Prostate gland (tissue), 2 donors: ENCODE measurements at places on chromosomes 4 and X.
A peak's percentile ranks its signal among the peaks of the same experiment; 100 is the strongest.

DNA sequence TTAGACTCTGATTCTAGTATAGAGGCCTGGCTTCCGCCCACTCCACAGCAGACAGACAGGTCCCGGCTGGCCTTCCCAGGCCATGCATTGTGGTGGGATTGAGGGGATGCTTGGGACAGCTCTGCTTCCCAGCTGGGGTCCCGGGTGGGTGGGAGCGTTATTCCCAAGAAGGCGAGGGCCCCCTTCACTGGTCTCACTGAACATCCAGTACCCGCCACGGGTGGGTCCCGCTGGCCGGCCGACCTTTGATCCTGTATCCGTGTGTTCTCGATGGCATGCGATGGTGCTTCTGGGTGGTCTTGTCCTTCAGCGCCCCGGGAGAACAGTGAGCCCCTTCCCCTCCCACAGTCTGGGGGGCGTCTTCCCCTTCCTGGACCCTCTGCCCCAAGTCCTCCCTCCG lies 231.4 kb downstream of the AFAP1 start:
- H3K27me3 ChIP-seq, result no peaks in the 10 kb centered on the region
- H3K27ac ChIP-seq, result no peak overlapping the region
- DNase-seq, result no peak
- no peaks in the 10 kb centered on the region for H3K36me3 ChIP-seq
- H3K4me1 ChIP-seq, result no peaks in the 10 kb centered on the region

- H3K27ac ChIP-seq, result no peak overlapping the region
- no peak overlapping the region for H3K4me3 ChIP-seq
- no peaks in the 10 kb centered on the region for H3K27me3 ChIP-seq
- peak; percentile 72 for DNase-seq
Observed at GRCh38 chr4:87150498-87151261, 69.7 kb downstream of the KLHL8 start.

- no peak overlapping the region for H3K4me3 ChIP-seq
- no peaks in the 10 kb centered on the region for H3K4me1 ChIP-seq
- DNase-seq, result no peak
- H3K36me3 ChIP-seq, result no peaks in the 10 kb centered on the region
- peak overlapping the region; percentile 26 for H3K27ac ChIP-seq
Observed at GRCh38 chrX:11446949-11447348, 153.7 kb downstream of the AMELX start.

DNA sequence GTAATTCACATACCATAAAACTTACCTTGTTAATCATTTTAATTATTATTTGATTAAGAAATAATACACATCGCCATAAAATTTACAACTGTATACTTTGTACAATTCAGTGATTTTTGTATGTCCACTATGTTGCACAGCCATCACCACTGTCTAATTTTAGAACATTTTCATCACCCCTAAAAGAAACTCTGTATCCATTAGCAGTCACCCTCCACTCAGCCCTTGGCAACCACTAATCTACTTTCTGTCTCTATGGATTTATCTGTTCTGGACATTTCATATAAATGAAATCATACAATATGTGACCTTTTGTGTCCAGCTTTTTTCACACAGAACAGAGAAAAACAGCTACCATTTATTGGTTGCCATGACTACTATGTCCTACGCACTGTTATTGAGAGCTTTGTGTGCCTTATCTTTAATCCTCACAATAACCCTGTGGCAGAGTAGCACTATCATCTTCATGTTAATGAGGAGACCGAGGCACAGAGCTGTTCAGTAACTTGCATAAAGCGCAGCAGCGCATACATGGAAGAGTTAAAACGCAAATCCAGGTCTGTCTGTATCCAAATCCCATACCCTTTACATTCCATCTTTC lies 64.6 kb upstream of the PAGE1 start:
- DNase-seq, result no peak
- H3K4me1 ChIP-seq, result no peaks in the 10 kb centered on the region
- H3K36me3 ChIP-seq, result no peaks in the 10 kb centered on the region
- H3K27me3 ChIP-seq, result no peaks in the 10 kb centered on the region

- no peaks in the 10 kb centered on the region for H3K4me1 ChIP-seq
- H3K36me3 ChIP-seq, result no peaks in the 10 kb centered on the region
- no peak overlapping the region for H3K4me3 ChIP-seq
- no peaks in the 10 kb centered on the region for H3K27me3 ChIP-seq
Observed at GRCh38 chrX:71081330-71082123, 13.4 kb upstream of the SNX12 start.

GRCh38 chrX:112108145-112108544 lies 25.6 kb upstream of the TRPC5 start:
- H3K4me1 ChIP-seq, result no peaks in the 10 kb centered on the region
- DNase-seq, result no peak
- H3K36me3 ChIP-seq, result no peaks in the 10 kb centered on the region
- H3K27me3 ChIP-seq, result no peaks in the 10 kb centered on the region
- no peak overlapping the region for H3K4me3 ChIP-seq
- H3K27ac ChIP-seq, result no peak overlapping the region

DNA sequence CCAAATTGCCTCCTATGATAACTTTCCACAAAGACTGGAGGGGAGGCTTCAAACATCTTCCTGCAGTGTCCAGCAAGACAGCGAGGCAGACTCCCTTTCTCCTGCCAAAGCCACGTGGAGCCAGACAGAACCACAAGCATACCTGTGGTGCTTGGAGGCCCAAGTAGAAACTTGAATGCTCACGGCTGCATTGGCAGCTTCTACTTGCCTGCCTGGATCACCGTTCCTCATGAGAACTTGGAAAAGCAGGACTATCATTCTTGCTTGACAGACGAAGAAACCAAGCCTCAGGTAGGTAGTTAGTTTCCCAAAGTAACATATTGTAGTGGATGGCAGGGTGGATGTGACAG lies 216.3 kb upstream of the SFRP2 start:
- DNase-seq, result no peak
- H3K4me3 ChIP-seq, result no peak overlapping the region
- no peaks in the 10 kb centered on the region for H3K4me1 ChIP-seq
- H3K27ac ChIP-seq, result peak overlapping the region; percentile 31
- H3K36me3 ChIP-seq, result no peaks in the 10 kb centered on the region

GRCh38 chr4:152485726-152486276 lies 50.1 kb downstream of the FBXW7 start:
- no peak overlapping the region for H3K4me3 ChIP-seq
- no peaks in the 10 kb centered on the region for H3K27me3 ChIP-seq
- no peaks in the 10 kb centered on the region for H3K36me3 ChIP-seq
- DNase-seq, result no peak
- no peaks in the 10 kb centered on the region for H3K4me1 ChIP-seq

DNA sequence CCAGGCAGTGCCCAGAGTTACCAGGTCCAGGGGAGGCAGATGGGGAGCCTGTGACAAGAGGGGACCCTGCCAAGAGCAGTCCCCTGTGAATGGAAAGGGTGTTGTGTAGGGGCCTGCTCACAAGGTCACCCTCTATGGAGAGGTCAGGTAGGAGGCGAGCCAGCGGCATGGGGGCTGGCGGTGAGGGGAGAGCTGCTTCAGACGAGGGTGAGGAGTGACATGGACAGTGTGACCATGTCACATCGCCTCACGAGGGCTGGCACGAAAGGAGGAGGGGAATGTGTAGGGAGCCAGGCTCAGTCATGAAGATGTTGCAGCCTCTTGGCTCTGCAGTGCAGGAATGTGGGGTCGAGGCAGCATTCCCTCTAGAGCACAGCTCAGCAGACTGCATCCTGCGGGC lies 29.6 kb downstream of the CLCN4 start:
- no peak overlapping the region for H3K27ac ChIP-seq
- no peaks in the 10 kb centered on the region for H3K4me1 ChIP-seq
- H3K36me3 ChIP-seq, result no peaks in the 10 kb centered on the region
- H3K4me3 ChIP-seq, result no peak overlapping the region

GRCh38 chr4:186622788-186623464 lies 67.6 kb upstream of the MTNR1A start:
- no peaks in the 10 kb centered on the region for H3K36me3 ChIP-seq
- no peaks in the 10 kb centered on the region for H3K27me3 ChIP-seq
- no peak for DNase-seq
- no peaks in the 10 kb centered on the region for H3K4me1 ChIP-seq
- no peak overlapping the region for H3K4me3 ChIP-seq
- no peak overlapping the region for H3K27ac ChIP-seq

DNA sequence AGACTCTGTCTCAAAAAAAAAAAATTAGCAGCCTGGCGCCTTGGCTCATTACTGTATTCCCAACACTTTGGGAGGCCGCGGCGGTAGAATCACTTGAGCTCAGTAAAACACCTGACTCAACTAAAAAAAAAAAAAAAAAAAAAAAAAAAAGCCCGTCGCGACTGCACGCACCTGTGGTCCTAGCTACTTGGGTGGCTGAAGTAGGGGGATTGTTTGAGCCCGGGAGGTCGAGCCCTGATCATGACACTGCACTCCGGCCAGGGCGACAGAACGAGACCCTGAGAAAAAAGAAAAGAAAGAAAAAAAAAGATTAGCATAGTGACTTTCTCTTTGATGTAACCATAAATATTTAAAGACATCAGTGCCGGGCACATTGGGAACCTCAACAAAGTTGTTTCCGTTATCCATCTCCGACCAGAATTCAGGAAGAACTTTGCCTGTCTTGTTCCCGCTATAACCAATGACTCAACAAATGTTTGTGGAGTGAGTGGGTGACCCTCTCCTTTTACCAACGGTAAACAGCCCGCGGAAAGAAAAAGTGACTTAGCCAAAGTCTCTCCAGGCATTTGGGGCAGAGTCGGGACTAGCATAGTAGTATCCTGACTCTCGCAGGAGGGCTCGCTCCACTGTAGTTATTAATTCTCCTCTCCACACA lies 553 bp upstream of the MED28 start:
- H3K4me1 ChIP-seq, result peaks cover 10% of the 10 kb centered on the region
- H3K27me3 ChIP-seq, result no peaks in the 10 kb centered on the region
- H3K4me3 ChIP-seq, result peak overlapping the region; percentile 96

- H3K36me3 ChIP-seq, result no peaks in the 10 kb centered on the region
- no peak for DNase-seq
- no peak overlapping the region for H3K4me3 ChIP-seq
- H3K4me1 ChIP-seq, result no peaks in the 10 kb centered on the region
Observed at GRCh38 chr4:149951152-149951900, 126.9 kb upstream of the DCLK2 start.

- no peak overlapping the region for H3K4me3 ChIP-seq
- no peaks in the 10 kb centered on the region for H3K4me1 ChIP-seq
- H3K36me3 ChIP-seq, result no peaks in the 10 kb centered on the region
Observed at GRCh38 chr4:181507180-181507835, 735.9 kb upstream of the TENM3 start.

- H3K4me3 ChIP-seq, result no peak overlapping the region
- no peaks in the 10 kb centered on the region for H3K4me1 ChIP-seq
- DNase-seq, result peak; percentile 5
- no peak overlapping the region for H3K27ac ChIP-seq
Observed at GRCh38 chrX:22300130-22300529, 27.4 kb downstream of the CBLL2 start.

- no peaks in the 10 kb centered on the region for H3K27me3 ChIP-seq
- H3K4me3 ChIP-seq, result no peak overlapping the region
- no peaks in the 10 kb centered on the region for H3K36me3 ChIP-seq
- no peaks in the 10 kb centered on the region for H3K4me1 ChIP-seq
- H3K27ac ChIP-seq, result no peak overlapping the region
Observed at GRCh38 chrX:37759878-37760418, 19.9 kb upstream of the CYBB start.

GRCh38 chr4:159297091-159297490 lies 194.2 kb downstream of the RAPGEF2 start:
- no peak overlapping the region for H3K27ac ChIP-seq
- H3K4me1 ChIP-seq, result no peaks in the 10 kb centered on the region
- no peak for DNase-seq
- no peaks in the 10 kb centered on the region for H3K27me3 ChIP-seq
- no peaks in the 10 kb centered on the region for H3K36me3 ChIP-seq

- no peak for DNase-seq
- H3K36me3 ChIP-seq, result no peaks in the 10 kb centered on the region
- H3K27me3 ChIP-seq, result no peaks in the 10 kb centered on the region
Observed at GRCh38 chr4:76747563-76747962, 150.4 kb downstream of the SOWAHB start.

- no peaks in the 10 kb centered on the region for H3K36me3 ChIP-seq
- no peaks in the 10 kb centered on the region for H3K27me3 ChIP-seq
- H3K27ac ChIP-seq, result no peak overlapping the region
- H3K4me3 ChIP-seq, result no peak overlapping the region
Observed at GRCh38 chr4:145530189-145530588, 48.5 kb downstream of the SMAD1 start.

DNA sequence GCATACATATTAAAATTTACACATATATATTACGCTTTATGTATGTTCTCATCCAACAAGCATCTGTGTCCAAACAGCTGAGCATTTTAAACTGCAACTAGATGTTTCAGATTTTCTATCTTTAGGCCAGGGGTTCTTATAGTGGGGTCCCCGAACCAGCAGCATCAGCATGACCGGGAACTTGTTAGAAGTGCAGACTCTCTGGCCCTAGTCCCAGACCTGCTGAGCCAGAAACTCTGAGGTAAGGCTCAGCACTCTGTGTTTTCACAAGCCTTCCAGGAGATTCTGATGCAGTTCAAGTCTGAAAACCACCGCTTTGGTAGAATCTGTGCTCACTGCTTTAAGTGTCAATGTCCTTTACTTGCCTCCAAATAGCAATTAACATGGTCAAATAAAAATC lies 266.2 kb upstream of the CASK start:
- no peak for DNase-seq
- no peaks in the 10 kb centered on the region for H3K36me3 ChIP-seq
- H3K4me3 ChIP-seq, result no peak overlapping the region
- no peaks in the 10 kb centered on the region for H3K4me1 ChIP-seq

DNA sequence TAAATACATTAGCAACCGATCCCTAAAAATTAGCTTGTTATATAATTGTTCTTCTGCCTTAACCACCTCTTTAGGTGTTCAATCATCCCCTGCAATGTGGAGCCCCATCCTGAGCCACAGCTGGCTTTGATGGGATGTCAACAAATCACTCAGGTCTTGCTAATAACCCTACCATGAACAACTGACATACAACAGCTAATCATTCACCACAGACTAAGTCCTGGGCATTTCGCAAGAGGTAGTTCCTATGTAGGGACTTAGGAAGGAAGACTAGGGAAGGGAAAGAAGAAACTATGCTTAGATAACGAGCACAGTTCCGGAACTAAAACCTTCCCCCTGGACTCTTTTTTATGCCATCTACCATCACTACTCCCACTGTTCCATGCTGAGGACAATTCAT lies 63.6 kb upstream of the PTCHD1 start:
- no peak overlapping the region for H3K4me3 ChIP-seq
- DNase-seq, result no peak
- H3K36me3 ChIP-seq, result no peaks in the 10 kb centered on the region
- no peak overlapping the region for H3K27ac ChIP-seq
- no peaks in the 10 kb centered on the region for H3K27me3 ChIP-seq
- H3K4me1 ChIP-seq, result no peaks in the 10 kb centered on the region

- H3K27ac ChIP-seq, result no peak overlapping the region
- H3K4me1 ChIP-seq, result no peaks in the 10 kb centered on the region
- no peak overlapping the region for H3K4me3 ChIP-seq
- H3K27me3 ChIP-seq, result no peaks in the 10 kb centered on the region
- H3K36me3 ChIP-seq, result no peaks in the 10 kb centered on the region
Observed at GRCh38 chrX:31219174-31219573, 147.3 kb upstream of the FTHL17 start.

- no peaks in the 10 kb centered on the region for H3K4me1 ChIP-seq
- DNase-seq, result no peak
Observed at GRCh38 chrX:109374262-109374960, 107.5 kb downstream of the GUCY2F start.
